ENCODE measurements at places on chromosomes 1 and 21.

- DNase-seq = no peak
Measured at GRCh38 chr1:121516234-121516967, 331.6 kb downstream of the SRGAP2C start.

GRCh38 chr1:193083365-193084088 is 21.7 kb downstream of the GLRX2 start:
- no peak for DNase-seq

DNA sequence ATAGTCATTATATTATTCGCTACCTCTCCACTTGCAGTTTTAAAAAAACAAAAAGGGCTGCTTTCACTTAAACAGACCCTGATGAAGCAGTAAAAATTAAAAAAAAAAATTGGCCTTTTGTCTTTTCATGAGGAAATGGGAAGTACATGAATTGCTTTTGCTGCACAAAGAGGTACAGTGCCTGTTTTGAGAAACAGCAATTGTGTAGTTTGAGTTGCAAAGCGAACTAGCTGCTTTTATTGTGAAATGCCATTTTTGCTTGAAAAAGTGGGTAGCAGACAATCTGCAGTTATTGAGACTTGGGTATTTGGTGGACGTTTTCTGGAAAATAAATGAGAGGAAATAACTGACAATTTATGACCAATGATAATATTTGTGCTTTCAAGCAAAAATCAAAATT is 7.0 kb downstream of the DIP2A start:
- DNase-seq = no peak

DNA sequence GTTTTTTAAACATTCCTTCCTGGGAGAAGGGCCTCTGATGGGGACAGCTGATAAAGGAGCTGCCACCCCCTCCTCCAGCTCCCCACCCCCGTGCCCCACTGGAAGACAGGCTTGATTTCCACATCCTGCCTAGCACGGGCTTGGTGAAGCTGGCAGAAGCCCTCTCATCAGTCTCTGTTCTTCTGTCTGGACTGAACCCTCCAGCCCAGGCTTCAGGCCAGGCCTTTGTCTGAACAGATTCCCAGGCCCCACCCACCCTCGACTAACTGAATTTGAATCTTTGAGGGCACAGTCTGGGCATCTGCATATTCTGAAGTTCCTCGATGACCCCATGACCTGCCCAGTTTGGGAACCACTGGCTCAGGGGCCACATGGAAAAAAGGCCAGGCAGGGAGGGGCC is 75.3 kb downstream of the CD58 start:
- no peak for DNase-seq

- no peak for DNase-seq
Measured at GRCh38 chr1:208084764-208085163, 159.4 kb downstream of the PLXNA2 start.
